Stimulated activated CD8-positive, alpha-beta memory T cell treated with anti-CD3 and anti-CD28 coated beads, Interleukin-4, amount 100 ng/mL, for 4 hours (primary cell): ENCODE measurements at places on chromosomes 11 and 22.

DNA sequence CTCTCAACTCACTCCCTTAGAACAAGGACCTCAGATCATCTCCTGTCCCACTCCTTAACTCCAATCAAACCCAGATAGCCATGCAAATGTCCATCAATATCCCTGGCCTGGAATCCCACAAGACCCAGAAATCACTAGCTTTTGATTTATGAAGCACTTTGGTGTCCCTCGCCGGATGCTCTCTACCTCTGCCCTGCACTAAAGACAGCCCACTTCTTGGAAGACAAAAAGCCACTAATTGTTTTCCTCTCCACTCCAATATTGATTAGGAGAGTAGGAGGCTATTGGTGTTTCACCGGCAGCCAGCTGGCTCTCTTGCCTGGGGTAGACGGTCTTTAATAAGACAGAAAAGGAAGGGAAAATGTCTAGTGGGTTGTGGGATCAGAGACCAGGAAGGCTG lies 221.2 kb downstream of the BUD13 start:
- DNase-seq: no peak

DNA sequence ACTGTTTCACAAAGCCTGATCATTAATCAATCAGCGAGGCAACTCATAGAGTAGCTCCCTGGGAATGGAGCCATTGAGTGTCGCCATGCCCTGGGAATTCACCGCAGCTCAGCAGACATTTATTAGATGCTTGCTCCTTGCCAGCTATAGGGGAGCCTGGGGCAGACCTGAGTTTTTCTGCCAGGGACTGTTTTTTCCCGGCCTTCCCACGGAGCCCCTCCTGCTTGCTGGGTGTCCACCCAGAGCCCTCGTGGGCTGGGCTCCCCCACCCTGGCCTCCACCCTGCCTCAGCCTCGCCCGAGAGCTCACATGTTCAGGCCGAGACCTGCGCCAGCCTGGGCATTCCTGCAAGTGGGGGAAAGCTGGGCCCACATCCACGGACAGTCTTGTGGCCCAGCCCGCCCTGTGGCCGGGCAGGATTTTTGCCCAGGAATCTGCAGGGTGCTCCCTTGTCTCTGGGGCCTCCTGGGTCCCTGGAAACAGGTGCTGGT lies 64.9 kb downstream of the SMIM38 start:
- no peak for DNase-seq

DNA sequence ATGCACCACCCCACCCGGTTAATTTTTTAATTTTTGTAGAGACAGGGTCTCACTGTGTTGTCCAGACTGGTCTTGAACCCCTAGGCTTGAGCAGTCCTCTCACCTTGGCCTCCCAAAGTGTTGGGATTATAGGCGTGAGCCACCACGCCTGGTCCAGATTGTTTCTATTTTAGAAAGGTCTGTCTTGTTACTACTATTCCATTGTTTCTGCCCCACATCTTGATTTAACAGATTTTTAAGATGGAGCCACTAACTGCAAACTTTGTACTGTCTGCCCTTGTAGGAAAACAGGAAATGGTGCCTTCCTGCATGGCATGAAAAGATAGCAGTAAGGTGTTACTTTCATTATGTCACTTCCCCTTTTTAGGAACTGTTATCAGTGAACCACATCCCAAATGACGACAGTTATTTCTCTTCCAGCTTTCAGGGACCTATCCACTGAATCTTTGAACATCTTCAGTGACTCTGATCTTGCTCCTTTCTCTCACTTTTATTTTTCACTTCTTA lies 23.2 kb downstream of the TAF1D start:
- DNase-seq: no peak

- DNase-seq: no peak
Observed at GRCh38 chr11:59267196-59267595, 54.5 kb upstream of the MPEG1 start.

- no peak for DNase-seq
Observed at GRCh38 chr11:59575505-59575904, 40.1 kb downstream of the OSBP start.

- DNase-seq: no peak
Observed at GRCh38 chr11:47971501-47971900, 8.9 kb upstream of the PTPRJ start.

DNA sequence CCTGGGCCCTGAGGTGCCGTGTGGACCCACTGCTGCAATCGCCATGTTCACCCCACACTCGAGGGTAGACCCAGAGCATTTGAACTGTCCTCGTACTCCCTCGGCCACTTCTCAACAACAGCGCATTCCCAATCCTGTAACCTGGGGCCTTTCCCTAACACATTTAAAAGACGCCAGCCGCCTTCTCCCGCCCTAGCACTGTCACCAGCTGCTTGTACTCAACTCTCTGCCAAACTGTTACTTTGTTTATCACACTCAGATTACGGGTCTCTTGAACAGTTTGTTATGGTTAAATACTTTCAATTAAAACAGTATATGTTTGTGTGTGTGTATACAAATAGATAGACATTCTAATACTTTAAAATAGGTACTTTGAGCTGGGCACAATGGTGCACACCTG lies 20.7 kb downstream of the CDKN1C start:
- no peak for DNase-seq

GRCh38 chr22:45544588-45545170 lies 42.0 kb downstream of the FBLN1 start:
- DNase-seq: no peak

DNA sequence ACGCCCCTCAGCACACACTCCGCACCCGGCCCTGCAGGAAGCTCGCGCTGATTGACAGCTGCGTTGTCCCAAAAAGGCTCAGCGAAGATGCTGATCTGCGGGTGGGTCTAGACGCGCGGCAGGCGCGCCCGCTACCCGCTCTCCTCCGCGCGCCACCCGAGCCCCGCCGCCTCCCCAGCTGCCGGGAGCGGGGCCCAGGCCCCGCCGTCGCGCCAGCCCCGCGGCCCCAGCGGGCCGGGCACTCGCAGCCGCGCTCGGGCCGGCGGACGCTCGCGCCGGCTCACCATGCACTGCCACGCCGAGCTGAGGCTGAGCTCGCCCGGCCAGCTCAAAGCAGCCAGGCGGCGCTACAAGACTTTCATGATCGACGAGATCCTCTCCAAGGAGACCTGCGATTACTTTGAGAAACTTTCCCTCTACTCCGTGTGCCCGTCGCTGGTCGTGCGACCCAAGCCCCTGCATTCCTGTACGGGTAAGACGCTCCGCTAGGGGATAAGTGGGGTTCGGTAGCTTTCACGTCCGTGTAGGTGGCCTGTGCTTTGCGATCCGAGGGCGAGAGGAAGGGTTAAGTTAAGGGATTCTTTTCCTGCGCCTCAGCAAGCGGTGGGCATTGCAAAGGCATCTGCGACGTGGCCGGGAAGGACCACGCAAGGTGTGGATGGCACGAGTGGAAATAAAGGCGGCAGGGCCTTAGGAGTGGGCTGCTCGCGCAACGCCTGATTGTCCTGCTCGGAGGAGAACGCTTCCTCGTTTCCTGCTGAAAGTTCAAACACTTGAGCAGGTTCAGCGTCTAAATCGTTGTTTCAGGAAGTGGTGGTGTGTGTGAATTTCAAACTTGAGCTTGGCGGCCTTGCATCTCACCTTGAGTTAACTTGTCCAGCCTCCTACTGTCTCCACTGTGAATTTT lies at the start of gene BARX2:
BARX2 (plus strand) TSS at position 98 of the 907 bp plus-strand sequence; CDS start at position 286, 188 bp downstream.
- DNase-seq: no peak

DNA sequence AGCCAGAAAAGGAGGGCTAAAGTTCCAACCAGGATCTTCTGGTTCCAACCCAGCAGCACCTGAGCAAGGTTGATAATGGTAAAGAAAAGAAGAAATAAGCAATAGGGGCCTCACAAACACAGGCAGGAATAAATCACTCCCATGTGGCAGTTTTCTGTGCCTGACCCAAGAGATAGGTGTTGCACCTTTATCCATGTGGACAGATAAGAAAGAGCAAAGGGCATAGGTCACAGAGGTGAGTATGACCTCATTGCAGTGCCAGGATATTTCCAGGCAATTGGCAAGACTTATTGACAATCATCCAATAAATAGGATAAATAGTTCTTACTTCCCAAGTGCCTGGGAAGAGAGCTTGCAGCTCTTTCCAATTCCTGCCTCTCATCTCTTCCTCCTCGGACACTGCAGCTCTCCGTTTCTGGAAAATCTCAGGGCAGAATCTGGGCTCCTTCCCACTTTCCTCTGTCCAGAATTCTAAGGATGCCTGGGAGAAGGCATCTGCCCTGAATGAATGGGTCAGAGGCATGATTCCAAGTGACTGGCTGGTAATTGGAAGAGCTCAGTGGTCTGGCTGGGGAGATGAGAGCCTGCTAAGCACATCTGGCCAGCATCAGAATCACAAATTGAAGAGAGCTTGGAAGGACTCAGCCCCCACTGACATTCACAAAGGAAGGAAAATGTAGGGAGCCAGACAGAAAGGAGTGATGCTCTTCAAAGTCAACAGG lies 14.5 kb upstream of the LRRC55 start:
- no peak for DNase-seq

DNA sequence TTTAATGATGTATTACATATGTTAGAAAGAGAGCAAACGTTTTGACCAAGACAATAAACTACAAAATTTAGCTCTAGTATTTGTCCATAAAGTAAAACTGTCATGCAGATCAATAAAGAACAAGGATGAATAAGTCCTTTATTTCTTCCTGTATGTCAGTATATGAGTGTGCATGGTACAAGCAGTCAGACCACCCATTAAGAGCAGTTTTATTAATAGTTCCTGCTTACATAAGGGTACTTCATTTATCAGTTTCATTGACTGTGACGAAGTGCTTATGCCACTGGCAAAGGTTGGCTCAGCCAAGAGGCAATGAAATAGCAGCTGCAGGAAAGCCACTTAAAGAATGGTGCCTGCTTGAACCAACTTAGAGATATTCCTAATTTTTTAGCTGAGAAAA lies 913.0 kb upstream of the CNTN5 start:
- DNase-seq: no peak

- no peak for DNase-seq
Observed at GRCh38 chr11:110720431-110721275, 8.4 kb upstream of the ARHGAP20 start.

- no peak for DNase-seq
Observed at GRCh38 chr11:113690619-113691569, 15.2 kb downstream of the TMPRSS5 start.

- DNase-seq: no peak
Observed at GRCh38 chr11:60844045-60844869, 2.3 kb downstream of the CCDC86 start.

- no peak for DNase-seq
Observed at GRCh38 chr11:46912526-46913150, 5.7 kb downstream of the LRP4 start.

DNA sequence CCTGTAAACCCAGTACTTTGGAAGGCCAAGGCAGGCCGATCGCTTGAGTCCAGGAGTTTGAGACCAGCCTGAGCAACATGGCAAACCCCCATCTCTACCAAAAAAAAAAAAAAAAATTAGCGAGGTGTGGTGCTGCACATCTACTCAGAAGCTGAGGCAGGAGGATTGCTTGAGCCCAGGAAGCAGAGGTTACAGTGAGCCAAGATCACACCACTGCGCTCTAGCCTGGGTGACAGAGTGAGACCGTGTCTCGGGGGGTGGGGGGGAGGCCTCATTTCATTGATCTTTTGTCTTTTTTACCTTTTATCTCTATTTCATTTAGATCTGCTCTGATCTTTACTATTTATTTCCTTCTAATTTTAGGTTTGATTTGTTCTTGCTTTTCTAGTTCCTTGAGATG lies 51.8 kb downstream of the KCNQ1OT1 start:
- DNase-seq: no peak

GRCh38 chr22:41664951-41665350 lies 23.7 kb downstream of the SNU13 start:
- no peak for DNase-seq

- no peak for DNase-seq
Observed at GRCh38 chr11:45022294-45023064, 71.8 kb upstream of the TP53I11 start.
